ENCODE measurements at places on chromosomes 3 and 15.

- no peak for DNase-seq
These were observed 37.8 kb downstream of the CCNL1 start for GRCh38 chr3:157122116-157122515.

- DNase-seq, result no peak
These were observed 19.1 kb upstream of the TPM1 start for GRCh38 chr15:63023351-63023945.

- no peak for DNase-seq
These were observed 496.3 kb downstream of the ROBO2 start for GRCh38 chr3:77536038-77536775.

DNA sequence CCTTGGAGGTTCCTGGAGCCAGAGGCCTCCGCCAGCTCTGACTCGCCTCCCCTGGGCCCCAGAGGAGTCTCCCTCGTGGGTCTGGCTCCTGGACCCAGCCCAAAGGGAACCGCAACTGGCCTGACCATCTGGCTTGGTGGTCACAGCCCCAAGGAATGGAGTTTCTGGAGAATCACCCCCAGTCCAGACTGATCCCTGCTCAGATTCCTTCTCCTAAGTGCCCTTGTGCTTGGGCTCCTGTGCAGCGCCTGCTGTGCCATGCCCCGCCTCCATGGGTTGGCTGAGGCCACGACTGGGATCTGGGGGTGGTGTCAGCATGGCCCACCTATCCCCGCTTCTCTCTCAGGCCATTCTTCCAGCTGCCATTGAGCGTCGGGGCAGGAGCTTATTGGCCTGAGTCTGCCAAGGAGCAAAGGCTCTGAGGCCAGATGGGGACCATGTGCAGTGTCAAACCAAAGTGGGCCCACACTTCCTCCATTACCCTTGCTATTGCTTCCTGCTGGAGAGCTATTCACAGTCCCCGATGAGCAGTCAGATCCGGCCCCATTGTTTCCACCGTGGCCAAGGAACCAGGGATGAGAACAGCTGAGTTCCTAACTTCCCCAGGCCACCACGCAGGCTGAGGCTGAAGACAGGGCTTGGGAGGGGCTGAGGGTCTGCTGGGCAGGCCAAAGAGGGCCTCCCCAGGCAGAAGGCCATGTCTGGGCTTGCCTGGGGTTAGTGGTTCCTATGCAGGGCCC, 19.0 kb downstream of the CSPG4 start:
- no peak for DNase-seq

- DNase-seq, result no peak
These were observed 84.6 kb upstream of the DPH6 start for GRCh38 chr15:35630532-35630931.

Measured in hypothalamus (tissue), 51 donors.